ENCODE measurements at places on chromosomes 3 and 15.

- peak; percentile 41 for DNase-seq
Observed at GRCh38 chr3:7876741-7877297, 624.8 kb upstream of the LMCD1 start.

GRCh38 chr3:190865828-190866227, 3.3 kb upstream of the GMNC start:
- DNase-seq: no peak

GRCh38 chr3:72661115-72661457, 187.2 kb downstream of the SHQ1 start:
- no peak for DNase-seq

GRCh38 chr3:106839576-106840280, 537.5 kb upstream of the CCDC54 start:
- no peak for DNase-seq

DNA sequence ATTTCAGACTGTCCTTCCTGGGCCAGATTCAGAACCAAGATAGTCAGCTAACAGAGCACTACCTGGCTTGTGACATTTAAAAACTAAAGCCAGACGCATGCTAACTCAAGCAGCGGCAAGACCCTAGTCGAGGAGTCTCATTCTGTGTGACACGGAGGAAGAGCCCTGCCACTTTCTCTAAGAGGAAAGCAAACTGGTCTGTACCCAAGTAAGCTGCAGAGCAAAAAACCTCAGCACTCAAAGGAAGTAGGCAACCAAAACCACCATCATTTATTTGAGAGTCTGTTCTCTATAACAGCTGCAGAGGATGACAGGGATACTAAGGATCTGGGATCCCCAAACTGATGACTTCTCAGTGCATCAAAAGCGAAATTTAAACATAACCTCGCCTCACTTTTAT, 152.1 kb downstream of the OSBPL10 start:
- DNase-seq: no peak

DNA sequence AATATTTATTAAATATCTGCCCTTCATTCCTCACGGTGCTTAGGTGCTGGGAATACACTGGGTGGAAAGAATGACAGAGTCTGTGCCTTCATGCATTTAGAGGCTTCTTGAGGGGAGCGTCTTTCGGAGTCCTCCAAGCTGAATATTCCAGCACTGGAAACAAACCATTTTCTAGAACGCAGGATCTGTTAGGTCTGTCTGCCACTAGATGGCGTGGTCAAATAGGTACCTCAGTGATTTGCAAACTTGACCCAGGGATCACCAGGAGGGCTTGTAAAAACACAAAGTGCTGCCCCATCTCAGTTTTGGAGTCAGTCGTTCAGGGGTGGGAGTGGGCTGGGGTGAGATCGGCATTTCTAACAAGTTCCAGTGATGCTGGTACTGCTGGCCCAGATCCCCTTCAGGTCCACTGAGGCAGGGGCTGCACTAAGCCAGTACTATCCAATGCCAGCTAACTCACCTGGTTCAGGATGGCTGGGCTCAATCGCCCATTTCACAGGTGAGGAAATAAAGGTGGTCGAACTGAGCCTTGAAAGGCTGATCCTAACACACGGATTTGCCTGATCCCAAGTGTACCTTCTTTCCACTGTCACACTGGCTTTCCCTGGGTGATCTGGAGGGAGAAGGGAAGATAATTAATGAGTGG, 14.8 kb downstream of the ARNT2 start:
- no peak for DNase-seq

GRCh38 chr3:182609575-182610156, 183.6 kb upstream of the ATP11B start:
- no peak for DNase-seq

DNA sequence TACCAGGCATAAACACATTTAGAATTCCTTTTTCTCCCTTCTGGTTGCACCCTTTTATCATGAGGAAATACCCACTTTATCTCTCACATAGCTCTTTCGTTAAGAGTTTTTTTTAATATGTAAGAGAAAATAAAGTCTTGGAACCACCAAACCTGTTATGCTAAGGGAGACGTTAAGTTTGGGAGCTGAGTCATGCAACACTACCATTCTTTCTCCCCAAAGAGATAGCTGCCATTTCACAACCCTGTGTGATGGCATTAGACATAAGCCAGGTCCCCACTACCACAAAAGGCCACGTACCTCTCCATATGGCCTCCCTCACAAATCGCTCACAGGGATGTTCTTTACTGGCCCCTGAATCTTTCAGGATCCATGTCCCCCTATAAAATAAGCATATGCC, 7.6 kb upstream of the NIPA1 start:
- no peak for DNase-seq

DNA sequence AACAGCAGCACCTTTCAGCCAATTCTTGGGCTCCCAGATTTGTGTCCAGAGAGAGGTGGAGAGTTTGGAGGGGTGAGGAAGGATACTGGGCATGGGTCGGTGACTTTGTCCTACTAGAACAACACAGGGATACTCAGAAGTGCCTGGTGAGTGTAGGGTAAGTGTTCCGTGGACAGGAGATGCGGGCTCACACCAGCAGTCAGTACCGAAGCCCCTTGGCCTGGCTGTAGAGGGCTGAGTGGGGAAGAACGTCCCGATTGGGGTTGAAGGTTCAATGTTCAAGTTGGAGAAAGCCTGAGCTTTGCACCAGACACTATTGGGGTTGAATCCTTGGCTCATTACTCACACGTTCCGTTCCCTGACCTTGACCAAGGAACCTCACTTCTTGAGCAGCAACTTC, 40.8 kb upstream of the SLC6A11 start:
- DNase-seq: no peak

- no peak for DNase-seq
Observed at GRCh38 chr15:69340243-69340900, 41.7 kb downstream of the PAQR5 start.

DNA sequence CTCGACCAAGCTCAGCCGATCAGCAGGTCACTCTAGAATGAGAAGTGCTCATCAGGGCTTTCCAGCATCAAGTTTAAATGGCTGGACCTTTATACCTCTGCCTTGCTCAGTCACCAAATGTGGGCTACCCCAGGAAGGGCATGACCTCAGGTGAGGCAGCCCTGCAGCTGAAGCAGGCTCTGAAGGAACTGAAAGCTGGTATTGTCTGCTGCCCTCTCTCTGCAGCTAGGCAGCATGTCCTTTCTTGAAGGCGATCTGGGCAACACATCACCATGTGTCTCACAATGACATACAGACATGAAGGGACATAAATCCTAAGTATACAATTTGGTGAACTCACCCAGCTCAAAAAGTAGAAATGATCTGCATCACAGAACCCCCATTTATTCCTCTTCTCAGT, 38.7 kb upstream of the ARID3B start:
- DNase-seq: no peak

- no peak for DNase-seq
Observed at GRCh38 chr3:195124378-195124992, 146.5 kb downstream of the XXYLT1 start.

DNA sequence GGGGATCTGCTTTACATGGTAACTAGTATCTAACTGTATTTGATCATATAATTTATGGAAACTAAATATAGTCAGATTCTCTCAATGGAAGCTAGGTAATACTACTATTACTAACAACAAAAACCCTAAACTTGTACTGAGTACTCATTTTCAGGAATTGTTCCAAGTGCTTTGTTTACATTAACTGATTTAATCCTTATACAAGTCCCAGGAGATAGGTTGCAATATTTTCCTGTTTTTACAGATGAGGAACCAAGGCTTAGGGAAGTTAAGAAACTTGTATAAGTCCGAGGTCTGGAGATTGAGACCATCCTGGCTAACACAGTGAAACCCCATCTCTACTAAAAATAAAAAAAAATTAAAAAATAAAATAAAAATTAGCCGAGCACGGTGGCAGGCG, 7.5 kb upstream of the MTHFS start:
- no peak for DNase-seq

DNA sequence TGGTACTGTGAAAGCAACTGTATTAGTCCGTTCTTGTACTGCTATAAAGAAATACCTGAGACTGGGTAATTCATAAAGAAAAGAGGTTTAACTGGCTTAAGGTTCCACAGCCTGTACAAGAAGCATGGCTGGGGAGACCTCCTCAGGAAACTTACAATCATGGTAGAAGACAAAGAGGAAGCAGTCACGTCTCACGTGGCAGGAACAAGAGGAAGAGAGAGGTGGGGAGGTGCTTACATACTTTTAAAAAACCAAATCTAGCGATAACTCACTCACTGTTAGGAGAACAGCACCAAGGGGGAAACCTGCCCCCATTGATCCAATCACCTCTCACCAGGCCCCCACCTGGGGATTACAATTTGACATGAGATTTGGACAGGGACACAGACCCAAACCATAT, 48.9 kb downstream of the IQGAP1 start:
- no peak for DNase-seq

- no peak for DNase-seq
Observed at GRCh38 chr3:43017593-43018195, 38.6 kb downstream of the GASK1A start.

GRCh38 chr3:101189796-101190195, 130.6 kb downstream of the IMPG2 start:
- DNase-seq: no peak

DNA sequence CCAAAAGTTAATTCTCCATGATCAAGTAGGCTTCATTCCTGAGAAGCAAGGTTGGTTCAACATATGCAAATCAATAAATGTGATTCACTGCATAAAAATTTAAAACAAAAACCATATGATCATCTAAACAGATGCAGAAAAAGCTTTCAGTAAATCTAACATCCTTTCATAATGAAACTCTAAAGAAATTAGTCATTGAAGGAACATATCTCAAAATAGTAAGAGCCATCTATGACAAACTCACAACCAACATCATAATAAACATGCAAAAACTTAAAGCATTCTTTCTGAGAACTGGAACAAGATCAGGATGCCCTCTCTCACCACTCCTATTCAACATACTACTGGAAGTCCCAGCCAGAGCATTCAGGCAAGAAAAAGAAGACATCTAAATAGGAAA, 254.1 kb downstream of the AGBL1 start:
- DNase-seq: no peak

DNA sequence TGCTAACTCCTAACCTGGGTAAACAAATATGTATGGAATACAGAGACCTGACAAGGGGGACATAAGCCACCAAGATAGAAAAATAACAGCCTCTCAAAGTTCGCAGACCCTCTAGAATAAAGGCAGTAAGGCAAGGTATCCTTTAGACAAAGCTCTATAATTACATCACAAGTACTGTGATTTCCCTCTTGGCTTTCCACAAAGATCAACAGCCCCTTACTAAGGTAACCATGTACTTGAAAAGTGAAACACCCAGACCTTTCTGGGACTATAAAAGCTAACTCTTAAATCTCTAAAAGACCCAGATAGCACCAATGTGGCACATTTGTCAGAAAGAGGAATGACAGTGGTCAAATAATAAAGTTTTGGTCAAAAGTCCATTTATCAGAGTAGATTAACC, 51.9 kb downstream of the TBL1XR1 start:
- no peak for DNase-seq

GRCh38 chr3:122101646-122102045, 46.5 kb downstream of the CD86 start:
- DNase-seq: no peak

GRCh38 chr3:60325610-60326170, 925.6 kb downstream of the FHIT start:
- no peak for DNase-seq

DNA sequence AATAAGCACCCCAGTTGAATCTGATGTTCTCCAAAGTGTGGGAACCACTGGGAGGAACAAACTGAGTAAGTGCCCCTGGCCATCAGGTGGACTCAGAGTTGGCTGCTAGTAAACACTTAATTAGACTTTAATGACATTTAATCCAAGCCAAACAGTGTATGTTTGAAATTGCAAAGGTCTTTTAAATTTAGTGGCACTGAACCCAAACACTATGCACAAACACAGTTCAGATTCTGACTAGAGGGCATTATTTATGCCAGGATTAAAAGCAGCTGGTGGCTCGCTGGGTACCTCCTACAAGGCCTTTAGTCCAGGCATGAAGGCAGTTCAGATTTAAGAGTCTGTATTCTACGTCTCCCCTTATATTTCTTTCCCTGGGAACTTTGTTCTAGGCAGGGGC, 264.8 kb downstream of the CLSTN2 start:
- no peak for DNase-seq

DNA sequence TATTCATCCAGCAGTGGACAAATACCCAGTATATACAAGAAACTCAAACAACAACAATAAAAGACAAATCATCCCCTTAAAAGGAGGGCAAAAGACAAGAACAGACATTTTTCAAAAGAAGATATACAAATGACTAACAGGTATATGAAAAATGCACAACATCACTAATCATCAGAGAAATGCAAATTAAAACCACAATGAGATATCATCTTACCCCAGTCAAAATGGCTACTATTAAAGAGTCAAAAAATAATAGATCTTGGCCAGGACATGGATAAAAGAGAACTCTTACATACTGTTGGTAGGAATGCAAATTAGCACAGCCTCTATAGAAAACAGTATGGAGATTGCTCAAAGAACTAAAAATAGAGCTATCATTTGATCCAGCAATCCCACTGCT, 16.9 kb downstream of the DHX36 start:
- DNase-seq: no peak

DNA sequence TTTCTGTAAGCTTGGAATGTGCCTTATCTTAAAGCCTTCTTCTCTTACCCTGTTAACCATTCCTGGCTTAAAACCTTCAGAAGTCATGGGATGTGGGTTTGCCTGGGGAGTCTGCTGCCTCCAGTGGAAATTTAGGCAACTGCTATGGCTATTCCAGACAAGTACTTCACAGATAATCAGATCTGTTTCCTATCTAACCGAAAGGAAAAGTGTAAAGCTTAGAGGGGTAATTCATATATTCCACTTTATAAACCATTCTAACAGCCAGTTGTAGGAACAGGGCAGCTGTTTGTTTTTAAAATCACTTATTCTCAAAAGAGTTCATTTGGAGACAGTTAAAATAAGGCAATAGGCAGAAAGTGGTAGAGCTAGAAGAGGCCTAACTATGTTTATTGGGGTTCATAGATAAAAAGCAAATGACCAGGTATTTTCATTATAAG, 219.9 kb downstream of the TCF12 start:
- DNase-seq: no peak

DNA sequence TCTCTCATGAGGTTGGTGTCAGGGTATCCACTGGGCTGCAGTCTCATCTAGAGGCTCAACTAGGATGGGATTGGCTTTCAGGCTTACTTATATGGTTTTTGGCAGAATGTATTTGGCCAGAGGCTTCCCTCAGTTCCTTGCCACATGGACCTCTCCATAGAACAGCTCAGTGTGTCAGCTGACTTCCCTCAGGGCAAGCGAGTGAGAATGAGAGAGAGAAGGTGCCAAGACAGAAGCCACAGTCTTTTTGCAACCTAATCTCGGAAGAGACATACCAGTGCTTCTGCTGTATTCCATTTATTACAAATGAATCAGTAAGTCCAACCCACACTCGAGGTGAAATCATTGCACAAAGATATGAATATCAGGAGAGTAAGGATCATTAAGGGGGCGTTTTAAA, 129.2 kb downstream of the CCNL1 start:
- no peak for DNase-seq

DNA sequence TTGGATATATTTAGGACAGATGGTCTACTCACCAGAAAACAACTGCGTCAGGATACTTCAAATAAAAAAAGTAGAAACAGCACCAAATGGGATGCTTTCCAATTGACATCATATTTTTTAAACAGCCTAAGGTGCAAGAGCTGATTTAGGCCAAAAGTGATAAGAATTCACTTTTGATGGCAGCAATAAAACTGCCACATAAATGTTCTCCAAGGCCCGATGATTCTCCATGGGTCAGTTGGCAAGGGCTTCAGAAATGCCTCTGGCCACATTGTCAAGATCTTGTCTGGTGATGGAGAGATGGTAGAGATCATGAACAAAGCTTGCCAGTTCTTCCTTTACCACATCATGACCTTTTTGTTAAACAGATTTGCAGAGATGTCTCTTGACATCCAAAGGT, 38.9 kb downstream of the LDHAL6B start:
- DNase-seq: no peak

Data from stimulated activated CD4-positive, alpha-beta T cell treated with anti-CD3 and anti-CD28 coated beads, Interleukin-1b, Interleukin-23, amount 100 ng/mL, for 48 hours (primary cell).